Hematopoietic multipotent progenitor cell treated with erythropoietin and hydrocortisone succinate and interleukin-3 and kit ligand, for 15 days (in vitro differentiated cells): ENCODE measurements at places on chromosomes 12 and 14.

DNA sequence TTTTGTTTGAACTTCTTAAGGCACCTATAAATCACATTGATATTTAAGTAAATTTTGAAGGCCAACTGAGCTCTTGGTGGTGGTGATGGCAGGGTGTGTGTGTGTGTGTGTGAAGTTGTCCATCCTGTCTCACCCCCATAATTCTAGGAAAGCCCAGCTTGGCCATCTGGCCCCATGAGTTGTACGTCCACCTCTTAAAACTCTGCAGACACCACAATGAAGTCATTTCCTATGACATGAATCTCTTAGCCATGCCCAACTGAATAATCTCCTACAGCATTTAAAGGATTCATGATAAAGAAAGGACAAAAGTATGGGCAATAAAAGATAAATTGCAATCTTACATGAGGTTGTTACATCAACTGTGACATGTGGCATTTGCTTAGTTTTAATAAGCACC, 123.4 kb downstream of the TTC7B start:
- no peak for DNase-seq

GRCh38 chr12:121079736-121080272, 40.8 kb upstream of the OASL start:
- no peak for DNase-seq

DNA sequence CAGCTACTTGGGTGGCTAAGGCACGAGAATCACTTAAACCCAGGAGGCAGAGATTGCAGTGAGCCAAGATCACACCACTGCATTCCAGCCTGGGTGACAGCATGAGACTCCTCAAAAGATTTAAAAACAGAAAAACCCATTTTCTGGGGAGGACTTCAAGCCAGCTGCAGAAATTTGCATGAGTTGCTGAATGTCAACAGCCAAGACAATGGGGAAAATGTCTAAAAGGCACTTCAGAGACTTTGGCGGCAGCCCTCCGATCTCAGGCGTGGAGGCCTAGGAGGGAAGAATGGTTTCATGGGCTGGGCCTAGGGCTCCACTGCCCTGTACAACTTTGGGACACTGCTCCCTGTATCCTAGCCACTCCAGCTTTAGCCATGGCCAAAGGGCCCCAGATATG, 177.8 kb upstream of the C14orf180 start:
- no peak for DNase-seq

DNA sequence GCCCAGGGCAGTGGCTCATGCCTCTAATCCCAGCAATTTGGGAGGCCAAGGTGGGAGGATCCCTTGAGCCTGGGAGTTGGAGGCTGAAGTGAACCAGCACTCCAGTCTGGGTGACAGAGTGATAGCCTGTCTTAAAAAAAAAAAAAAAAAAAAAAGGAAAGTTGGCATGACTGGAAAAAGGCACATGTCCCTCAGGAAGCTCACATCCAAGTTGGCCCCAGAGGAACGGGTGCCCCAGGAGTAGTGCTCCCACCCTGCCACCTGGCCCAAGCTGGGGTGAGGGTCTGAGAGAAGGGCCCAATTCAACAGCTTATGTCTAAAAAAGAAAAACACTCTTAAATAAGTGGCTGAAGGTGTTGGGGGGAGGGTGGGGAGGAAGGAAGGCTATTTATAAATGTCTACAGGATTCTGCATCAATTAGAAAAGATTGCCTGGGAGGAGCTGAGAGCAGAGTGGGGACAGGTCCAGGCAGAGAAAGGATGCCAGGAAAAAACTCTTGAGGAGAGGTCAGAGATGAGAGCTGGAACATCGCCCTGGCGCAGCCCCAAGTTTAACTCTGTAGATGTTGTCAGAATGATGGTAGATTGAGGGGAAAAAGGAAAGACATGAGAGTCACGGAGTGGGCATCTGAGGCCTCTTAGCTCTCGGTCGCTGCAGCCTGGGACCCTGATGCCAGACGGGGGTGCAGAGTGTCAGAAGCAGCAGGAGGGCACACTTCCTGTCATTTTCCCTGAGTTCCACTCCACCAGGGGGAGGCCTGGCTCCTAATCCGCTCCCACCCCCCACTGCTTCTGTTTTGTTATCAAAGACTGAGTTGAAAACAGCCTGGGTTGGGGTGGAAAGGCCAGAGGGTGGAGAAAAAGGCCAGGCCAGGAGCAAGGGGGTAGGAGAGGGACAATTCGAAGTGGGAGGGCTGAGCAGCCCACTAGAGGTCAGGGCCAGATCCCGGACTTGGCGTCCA, 7.3 kb downstream of the SPRYD3 start:
- DNase-seq: no peak

GRCh38 chr12:50196537-50196936, 29.4 kb upstream of the CERS5 start:
- DNase-seq: no peak

DNA sequence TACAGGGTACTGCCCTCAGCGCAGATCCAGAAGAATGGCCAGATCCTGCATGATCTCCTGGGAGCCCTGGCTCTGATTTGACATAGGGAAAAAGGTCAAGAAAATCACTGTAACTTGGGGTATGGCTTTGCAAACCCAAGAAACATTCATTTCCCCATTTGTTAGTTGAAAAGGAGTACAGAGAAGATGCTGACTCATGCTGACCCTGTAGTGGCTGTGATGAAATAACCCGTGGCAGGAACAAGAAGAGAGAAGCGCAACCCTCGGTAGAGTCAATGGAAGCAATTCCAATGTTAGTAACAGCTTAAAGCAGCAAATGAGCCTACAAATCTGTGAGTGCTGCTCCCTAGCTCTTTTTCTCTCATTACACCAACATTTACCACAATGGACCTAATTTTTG, 281.6 kb upstream of the NPAS3 start:
- DNase-seq: no peak

GRCh38 chr14:99080306-99080705, 191.7 kb downstream of the BCL11B start:
- no peak for DNase-seq
